ENCODE measurements at places on chromosomes 6 and 20.

- DNase-seq = no peak
Observed at GRCh38 chr6:151618717-151619116, 124.9 kb downstream of the CCDC170 start.

GRCh38 chr6:44537306-44538049 lies 150.0 kb downstream of the CDC5L start:
- DNase-seq = no peak

DNA sequence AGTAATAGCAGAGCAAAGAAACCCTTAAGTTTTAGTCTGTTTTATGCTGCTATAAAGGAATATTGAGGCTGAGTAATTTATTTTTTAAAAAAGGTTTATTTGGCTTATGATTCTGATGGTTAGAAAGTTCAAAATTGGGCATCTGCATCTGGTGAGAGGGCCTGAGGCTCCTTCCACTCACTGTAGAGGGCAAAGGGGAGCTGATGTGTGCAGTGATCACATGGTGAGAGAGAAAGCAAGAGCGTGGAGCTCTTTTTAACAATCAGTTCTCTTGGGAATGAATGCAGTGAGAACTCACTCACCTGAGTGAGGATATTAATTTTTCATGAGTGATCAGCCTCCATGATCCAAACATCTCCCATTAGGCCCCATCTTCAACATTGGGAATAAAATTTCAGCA lies 36.4 kb upstream of the SAMD3 start:
- DNase-seq = no peak

GRCh38 chr6:168778201-168778600 lies 337.2 kb downstream of the SMOC2 start:
- DNase-seq = no peak

DNA sequence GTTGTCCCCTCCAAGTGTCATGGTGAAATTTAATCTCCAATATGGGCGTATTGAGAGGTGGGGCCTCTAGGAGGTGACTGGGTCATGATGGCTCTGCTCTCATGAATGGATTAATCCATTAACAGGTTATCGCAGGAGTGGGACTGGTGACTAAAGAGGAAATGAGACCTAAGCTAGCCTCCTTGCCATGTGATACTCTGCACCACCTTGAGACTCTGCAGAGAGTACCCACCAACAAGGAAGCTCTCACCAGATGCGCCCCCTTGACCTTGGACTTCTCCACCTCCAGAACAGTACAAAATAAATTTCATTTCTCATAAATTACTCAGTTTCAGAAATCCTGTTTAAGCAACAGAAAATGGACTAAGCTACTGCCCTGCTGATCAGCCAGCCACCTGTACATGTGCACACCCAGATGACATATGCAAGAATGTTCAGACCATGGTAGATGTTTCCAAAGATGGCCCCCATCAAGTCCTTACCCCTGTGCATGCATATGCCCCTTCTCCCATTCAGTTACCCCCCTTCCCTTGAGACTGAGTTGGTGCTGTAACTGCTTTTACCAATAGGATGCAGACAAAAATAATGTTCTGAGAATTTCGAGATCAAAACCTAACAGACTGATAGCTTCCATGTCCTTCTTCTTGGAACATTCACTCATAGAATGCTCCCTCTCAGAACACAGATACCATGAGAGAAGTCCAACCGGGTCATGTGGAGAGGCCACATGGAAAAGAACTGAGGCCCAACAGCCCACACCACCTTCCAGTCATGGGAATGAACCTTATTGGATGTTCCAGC lies 28.4 kb downstream of the MAP3K5 start:
- DNase-seq = no peak

DNA sequence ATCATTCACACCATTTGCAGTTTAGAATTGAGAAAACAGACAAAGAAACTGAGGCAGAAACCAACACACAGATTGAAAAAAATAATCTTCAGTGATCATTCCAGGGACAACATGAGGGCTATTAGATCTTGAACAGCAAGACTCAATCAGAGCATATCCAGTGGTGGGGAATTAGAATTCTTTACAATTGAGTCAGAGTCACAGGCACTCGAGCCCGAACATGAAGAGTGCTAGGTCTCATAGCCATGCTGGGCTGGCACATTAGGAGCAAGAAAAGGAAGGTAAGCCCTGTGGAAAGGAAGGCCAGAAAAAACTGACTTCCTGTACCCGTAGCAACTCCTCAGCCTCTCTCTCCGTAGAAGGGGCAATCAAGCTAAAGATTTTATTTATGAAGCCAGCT lies 419.9 kb downstream of the HAO1 start:
- no peak for DNase-seq

DNA sequence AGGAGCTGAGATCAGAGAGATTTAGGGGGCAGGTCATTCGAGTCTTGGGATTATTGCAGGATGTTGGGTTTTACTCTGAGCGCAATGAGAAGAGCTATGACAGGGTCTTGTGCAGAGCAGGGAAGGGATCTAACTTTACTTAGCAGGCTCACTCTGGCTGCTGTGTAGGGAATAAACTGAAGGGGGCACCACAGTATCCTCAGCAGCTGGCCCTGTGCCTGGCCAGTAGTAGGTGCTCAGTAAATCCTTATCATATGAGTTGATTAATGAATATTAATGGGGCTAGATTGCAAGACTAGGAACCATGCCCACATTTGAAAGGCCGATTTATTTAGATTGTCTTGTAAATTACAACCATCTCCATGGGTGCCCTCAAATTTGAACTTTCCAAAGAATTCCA lies 4.6 kb upstream of the MDGA1 start:
- DNase-seq = no peak

GRCh38 chr6:6678811-6679210 lies 90.3 kb downstream of the LY86 start:
- DNase-seq = no peak

- no peak for DNase-seq
Observed at GRCh38 chr20:57212534-57213276, 53.7 kb downstream of the BMP7 start.

- no peak for DNase-seq
Observed at GRCh38 chr6:40848868-40849514, 190.0 kb downstream of the UNC5CL start.

DNA sequence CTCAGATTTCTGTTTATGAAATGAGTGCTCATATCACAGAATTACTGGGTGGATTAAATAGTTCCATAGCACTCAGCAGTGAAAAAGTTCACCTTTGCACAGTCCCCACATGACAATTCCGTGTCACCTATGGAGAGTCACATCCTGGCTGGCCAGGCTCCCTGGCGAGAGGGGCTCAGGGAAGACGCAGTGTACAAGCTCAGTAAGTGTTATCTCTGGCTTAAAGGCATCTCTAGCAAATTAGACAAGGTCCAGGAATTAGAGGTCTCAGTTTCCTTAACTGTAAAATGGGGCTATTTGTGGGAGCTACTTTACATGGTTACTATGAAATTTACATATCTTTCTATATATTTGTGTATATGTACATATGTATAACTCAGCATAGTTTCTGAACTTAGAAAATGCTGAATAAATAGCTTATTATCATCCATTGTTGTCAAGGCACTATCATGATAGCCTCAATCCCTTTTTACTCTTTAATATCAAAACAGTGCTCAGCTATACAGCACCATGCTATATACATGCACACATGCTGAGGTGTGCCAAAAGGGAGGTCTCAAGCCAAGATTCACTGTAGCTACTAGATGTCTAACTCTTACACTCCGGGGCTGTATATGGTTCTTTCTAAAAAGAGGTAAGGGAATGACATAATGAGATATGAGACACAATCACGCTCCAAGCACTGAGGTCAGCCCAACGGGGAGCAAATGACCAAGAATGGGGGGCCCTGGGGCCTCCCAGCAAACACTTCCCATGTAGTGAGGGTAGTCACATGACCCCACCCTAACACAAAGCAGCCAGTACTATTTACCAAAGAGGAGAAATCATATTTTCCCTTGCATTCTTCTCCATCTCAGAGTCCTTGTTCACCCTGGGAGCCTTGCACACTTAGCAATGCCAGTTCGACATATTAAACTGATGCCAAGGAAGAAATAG lies 59.4 kb downstream of the SLC22A23 start:
- DNase-seq = no peak

- no peak for DNase-seq
Observed at GRCh38 chr6:100271625-100272024, 193.1 kb downstream of the SIM1 start.

- DNase-seq = no peak
Observed at GRCh38 chr6:42512579-42512978, 51.2 kb upstream of the UBR2 start.

GRCh38 chr6:54291738-54292137 lies 16.5 kb upstream of the TINAG start:
- DNase-seq = no peak

- no peak for DNase-seq
Observed at GRCh38 chr6:13467216-13467600, 20.2 kb downstream of the GFOD1 start.

DNA sequence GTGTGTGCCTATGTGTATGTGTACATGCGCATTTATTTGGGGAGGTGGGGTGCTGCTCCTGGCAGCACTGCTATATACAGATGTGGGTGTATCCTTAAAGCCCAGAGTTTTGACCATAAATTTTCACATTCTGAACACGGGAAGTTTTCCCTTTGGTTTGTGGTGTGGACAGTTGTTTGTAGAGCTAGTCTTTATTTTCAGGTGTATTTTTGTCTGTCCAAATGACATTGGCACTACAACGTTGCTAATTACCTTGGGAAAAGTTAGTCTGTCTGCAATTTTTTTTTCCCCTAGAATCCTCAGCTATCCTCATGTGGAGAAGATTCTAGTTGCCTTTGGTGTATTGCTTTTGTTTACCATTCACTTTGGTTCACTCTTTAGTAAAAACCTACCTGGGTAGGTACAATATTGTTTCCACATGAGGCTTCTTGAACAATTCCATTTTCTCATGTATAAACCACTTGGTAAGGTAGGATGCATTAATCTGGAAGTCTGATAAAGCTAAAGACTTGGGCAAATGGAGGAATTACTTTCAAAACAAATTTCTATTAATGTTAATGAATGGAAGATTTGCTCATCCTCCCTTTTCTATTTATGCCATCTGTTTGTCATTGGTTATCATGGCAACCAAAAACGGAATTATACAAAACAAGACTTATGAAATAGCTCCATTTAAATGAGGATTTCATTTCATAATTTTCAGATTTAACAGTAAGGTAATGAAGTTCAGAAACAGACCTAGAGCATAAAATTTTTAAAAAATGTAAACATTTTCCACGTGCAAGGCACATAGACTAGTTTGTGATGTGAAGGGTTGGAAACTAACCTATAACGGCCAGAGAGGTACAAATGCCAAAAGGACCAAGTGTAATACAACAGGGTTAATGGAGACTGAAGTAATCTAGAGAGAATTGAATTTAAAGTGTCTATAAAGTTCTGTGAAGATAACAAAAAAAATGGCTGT lies 3.9 kb downstream of the CCN2 start:
- DNase-seq = no peak

GRCh38 chr6:35055891-35056290 lies 85.2 kb downstream of the TCP11 start:
- DNase-seq = no peak

- DNase-seq = no peak
Observed at GRCh38 chr20:23315099-23315498, 35.5 kb upstream of the NXT1 start.

DNA sequence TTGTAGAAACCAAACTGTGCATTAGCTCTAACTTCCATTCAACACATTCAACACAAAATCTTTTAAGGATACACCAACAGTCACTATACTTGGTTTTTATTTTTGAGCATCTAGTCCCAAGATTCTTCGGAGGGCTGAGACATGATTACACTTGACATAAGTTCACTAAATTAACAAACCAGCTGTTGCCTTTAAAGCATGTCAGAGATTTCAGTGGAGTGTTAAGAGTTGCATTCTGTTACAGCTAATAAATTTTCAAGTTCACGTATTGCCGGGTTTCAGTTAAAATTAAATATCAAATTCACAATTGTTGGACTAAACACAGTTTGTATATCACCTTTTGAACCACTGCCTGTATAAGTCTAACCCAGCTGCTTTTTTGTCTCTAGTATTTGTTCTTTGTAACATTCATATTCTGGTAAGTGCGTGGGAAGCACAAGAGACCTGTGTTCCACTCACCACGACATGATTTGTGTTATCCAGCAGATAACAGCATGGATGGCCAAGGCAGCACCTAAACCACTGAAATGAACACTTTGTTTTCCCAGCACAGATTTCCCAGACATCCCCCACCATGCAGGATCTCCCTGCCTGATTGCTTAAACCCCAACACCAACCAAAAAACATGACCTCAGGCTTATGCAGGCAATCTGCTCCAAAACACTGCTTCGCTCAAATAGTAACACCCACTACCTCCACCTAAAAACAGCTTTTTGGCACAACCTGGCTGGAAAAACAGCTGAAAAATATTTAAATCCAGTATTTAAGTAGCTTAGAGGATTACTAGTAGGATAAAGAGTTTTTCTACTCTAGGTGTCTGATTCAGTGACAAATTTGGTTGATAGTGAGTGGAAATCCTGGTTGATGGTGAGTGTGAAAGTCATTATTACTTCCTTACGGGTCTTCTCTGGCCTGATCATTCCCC lies 286.5 kb upstream of the NT5E start:
- no peak for DNase-seq

GRCh38 chr6:106520711-106521401 lies 108.4 kb downstream of the RTN4IP1 start:
- no peak for DNase-seq

DNA sequence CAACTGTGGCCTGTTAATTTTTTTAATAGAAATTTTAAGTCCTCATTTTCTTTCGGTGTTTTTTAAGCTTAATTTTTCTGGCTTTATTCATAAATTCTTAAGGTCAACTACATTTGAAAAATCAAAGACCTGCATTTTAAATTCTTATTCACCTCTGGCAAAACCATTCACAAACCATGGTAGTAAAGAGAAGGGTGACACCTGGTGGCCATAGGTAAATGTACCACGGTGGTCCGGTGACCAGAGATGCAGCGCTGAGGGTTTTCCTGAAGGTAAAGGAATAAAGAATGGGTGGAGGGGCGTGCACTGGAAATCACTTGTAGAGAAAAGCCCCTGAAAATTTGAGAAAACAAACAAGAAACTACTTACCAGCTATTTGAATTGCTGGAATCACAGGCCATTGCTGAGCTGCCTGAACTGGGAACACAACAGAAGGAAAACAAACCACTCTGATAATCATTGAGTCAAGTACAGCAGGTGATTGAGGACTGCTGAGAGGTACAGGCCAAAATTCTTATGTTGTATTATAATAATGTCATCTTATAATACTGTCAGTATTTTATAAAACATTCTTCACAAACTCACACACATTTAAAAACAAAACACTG lies 10.1 kb downstream of the HFE start:
- peak; percentile 62 for DNase-seq

DNA sequence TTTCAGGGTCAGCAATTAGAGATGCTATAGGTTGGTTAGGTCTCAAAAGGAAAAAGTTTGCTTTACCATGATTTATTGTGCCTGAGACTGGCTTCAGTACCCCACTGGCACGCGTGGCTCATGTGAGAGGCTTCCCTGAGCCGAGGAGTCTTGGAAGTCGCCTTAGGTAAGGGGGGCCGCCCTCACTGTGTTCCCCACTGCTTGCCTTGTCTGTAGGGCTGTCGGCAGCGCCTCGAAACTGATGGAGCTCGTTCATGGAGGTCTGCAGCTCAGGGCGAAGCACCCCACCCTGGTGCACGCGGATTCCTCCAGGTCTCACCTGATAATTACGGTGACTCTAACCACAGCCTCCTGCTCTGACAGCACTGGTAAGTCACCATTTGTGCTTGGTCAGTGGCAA lies 39.2 kb downstream of the FRMD1 start:
- DNase-seq = no peak

- DNase-seq = no peak
Observed at GRCh38 chr6:122717350-122717749, 62.2 kb upstream of the FABP7 start.

- DNase-seq = no peak
Observed at GRCh38 chr6:143200167-143200770, 139.6 kb downstream of the AIG1 start.

- DNase-seq = no peak
Observed at GRCh38 chr6:147058786-147059385, 145.3 kb upstream of the STXBP5 start.

Measured in head of caudate nucleus (tissue), 42 donors.